ENCODE measurements at places on chromosomes 6 and 20.
A peak's percentile ranks its signal among the peaks of the same experiment; 100 is the strongest.

DNA sequence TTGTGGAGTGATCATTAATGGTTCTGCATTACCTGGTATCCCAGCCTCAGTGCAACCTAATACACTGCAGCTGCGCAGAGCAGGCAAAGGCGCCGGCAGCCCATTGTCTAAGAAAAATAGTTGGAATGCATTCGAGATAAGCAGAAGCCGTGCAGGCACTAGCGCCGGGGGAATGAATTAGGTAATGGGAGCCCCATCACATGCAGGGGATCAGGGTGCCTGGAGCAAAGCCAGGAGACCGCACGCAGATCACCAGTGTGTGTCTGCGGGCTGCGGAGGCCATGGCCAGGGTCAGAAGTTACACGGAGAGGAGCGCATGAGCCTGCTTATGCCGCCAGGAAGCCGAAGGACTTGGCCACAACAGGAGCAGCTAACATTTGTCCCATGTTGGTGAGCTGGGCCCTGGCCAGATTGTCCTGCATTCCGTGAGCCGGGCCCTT, 156.8 kb downstream of the DLL1 start:
- DNase-seq: no peak

DNA sequence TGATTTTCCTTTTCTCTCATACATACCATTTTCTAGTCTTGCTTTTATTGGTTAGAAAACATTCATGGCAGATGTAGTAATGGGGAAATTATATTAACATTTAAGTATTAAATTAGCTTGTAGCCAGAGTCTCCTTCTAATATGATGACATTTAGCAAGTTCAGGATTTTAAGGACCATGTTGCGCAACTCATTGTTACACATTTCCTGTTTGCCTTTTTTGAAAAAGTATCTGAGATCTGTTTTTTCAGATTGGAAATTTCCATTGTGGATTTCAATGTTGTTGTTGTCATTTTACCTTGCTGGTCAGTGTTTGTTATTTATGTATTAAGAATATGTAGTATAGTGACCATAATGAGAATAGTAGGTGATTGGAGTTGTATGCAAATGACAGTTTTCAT, 38.7 kb downstream of the CDKAL1 start:
- DNase-seq: no peak

DNA sequence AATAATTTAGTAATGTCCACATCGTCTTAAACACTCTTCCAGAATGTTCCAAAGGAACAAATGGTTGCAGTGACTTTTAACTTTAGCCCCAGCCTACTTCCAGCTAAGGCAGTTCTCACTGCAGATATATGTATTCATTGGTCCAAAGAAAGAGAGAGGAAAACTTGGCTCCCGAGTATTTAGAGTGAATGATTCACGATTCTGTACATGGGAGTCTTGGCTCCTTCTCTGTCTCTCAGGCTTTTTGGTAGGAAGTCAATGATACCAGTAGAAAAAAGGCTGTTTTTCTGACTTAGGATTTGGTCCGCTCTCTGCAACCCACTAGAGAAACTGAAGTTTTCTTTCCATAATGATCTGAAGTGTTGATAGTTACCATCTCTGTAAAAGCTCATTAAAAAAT, 38.6 kb downstream of the E2F3 start:
- no peak for DNase-seq

DNA sequence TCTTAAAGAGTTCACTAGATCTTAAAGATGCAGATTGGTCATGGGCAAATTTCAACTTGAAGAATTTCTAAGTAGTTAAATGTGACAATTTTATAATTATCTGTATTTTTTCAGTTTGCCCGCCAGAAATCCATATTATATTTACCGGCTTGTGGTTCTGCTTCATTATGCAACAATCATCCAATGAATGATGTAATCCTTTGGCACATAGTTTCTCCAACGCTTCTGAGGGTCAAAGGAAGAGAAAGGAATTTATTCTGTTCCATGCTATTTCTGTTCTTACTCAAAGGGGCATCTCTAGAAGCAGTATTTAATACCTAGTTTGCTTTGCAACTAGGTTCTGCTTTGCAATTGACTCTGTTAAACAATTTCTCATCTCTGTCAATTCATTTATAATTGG, 359.3 kb upstream of the PLCB4 start:
- DNase-seq: no peak

DNA sequence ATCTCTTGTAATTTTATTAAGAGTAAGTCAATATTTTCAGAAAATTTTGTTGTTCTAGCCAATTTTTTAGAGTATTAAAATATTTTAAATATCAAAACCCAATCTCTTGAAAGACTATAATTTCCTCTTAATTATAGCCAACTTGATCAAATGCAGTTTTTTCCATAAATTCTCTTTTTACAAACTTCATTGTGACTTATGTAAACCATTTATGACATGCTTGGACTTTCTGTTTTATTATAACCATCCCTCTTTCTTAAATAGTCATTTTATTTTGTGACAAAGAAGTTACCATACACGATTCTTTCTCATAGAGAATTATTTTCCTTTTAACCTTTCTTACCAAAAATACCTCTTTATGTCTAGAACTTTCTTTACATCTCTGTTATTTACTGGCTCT, 1075.5 kb downstream of the KHDRBS2 start:
- no peak for DNase-seq

DNA sequence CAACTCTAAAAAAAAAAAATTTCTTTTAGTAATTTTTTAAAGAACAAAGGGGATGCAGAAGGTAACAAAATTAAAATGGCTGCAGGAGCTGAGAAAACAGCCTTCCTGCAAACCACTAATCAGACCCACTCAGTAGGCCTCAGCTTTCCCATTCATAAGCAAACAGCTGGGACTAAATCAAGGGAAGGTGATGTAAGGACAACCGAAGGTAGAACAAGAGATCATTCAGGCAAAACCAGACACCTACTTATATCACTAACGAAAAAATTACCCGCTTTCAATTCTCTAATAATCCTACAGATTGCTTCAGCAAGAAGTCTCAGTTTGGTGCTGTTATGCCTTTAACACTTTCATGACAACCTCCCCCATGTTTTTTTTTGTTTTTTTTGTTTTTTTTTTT, 124.0 kb downstream of the ZMYND8 start:
- no peak for DNase-seq

DNA sequence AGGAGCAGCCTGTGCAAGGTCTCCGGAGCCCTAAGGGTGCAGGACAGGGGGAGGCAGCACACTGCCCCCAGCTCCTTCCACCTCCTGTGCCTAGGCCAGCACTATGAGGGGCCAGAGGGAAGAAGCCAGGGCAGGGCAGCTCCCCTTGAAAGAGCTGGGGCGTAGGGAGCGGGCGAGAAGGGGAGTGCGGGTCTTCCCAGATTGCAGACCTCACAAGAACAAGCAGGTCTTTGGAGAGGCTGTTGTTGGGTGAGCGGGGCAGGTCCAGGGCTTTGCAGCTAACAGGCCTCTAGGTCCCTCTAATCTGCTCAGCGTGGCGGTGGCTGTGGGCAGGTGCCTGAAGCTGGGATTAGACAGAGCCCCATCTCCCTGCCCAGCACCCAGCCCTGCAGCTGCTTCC, 22.4 kb upstream of the CST1 start:
- DNase-seq: no peak

- no peak for DNase-seq
Measured at GRCh38 chr20:11511821-11512220, 405.9 kb upstream of the BTBD3 start.

DNA sequence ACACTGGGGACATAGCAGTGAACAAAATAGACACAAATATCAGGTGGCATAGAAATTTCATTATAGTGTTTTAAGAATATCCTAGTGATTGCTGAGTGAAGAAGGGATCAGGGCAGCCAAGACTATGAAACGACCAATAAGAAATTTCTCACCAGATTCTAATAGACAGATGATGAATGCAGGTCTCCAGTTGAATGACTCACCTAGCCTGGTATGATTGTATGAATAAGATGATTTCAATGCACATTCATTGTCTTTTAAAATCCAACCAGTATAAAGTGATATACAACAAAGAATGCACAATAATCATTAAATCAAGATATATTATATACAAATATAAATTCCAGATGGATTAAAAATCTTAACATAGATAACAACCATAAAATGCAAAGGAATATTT, 124.5 kb upstream of the TENT5A start:
- no peak for DNase-seq

- DNase-seq: no peak
Measured at GRCh38 chr6:135008941-135009290, 45.7 kb downstream of the HBS1L start.

- DNase-seq: peak; percentile 48
Measured at GRCh38 chr6:99614430-99615186, 8.0 kb downstream of the PRDM13 start.

DNA sequence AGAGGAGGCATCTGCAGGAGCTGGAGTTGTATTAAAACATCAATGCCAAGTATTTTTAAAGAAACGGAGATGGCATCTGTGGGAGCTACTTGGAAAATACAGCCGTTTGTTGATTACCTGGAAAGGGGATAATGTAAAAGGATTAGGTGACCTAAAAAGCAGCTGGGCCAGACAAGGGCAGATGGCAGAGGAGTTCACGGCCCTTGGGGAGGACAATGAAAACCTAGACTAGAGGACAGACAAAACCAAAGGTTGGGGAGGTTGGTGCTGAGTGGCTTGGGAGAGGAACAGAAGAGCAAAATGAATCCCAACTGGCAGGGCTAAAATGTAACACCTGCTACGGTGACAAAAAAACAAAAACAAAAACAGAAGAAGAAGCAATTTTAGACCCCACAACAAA, 260.5 kb upstream of the JARID2 start:
- no peak for DNase-seq

GRCh38 chr20:58116505-58116904, 111.9 kb downstream of the ANKRD60 start:
- no peak for DNase-seq

- DNase-seq: no peak
Measured at GRCh38 chr6:16818992-16819626, 57.8 kb upstream of the ATXN1 start.

DNA sequence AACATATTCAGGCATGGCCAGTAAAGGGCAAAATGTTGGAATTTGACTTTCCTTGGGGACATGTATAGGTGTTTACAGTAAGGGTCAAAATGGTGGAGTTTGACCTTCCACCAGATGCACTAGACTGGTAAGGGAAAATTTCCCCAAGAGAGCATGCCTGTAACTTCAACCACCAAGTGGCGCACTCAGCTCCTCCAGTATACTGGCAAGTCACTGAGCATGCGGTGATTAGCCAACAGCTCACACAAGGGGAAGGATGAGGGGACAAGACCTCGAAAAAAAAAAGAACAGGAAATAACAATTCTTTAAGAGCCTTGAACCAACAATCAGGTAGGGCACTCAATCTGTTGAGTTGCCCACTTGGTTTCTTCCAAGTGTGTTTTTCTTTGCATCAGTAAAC, 140.9 kb downstream of the EYS start:
- DNase-seq: no peak
